Activated naive CD8-positive, alpha-beta T cell treated with anti-CD3 and anti-CD28 coated beads for 36 hours (primary cell): ENCODE measurements at places on chromosomes 3 and 15. TPM values are rescaled to one million over a fixed set of nuclear protein-coding genes. Genes with fewer than 3 reads are reported as not detected.

DNA sequence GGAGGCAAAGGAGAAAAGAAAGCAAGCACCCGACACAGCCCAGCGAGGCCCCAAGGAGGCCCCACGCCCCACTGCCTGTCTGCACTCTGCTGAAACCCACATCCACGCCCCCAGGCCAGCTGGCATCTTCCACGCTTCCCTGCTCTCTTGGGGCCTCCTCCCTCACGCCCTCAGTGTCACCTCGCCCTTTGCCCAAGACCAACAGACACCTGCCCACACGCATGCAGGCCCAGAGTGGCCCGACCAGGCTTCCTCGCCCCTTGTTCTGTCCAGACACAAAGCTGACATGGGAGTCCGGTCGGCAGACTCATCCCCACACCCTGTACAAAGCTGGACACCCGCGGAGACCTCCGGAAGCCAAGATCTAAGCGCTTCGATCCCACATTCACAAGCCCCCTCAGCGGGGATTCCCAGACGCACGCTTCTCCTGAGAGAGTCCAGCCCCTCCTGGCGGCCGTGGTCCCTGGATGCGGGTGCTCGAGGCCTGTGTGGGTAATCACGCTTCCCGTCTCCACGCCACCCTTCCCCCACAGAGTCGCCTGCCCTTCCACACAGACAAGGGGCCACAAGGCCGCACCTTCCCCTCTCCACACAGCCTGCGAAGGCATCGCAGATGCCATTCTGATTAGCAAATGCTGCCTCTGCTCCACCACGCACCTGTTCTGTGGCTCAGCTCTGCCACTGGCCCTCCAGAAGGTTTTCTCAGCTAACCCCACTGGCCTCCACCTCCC, 176.6 kb downstream of the XXYLT1 start:
- DNase-seq, result no peak

The FETUB gene
- not detected for total RNA-seq

GRCh38 chr3:127988770-127989557, 63.3 kb upstream of the SEC61A1 start:
- DNase-seq, result no peak

- DNase-seq, result no peak
Observed at GRCh38 chr15:56148064-56148463, 95.6 kb downstream of the RFX7 start.

DNA sequence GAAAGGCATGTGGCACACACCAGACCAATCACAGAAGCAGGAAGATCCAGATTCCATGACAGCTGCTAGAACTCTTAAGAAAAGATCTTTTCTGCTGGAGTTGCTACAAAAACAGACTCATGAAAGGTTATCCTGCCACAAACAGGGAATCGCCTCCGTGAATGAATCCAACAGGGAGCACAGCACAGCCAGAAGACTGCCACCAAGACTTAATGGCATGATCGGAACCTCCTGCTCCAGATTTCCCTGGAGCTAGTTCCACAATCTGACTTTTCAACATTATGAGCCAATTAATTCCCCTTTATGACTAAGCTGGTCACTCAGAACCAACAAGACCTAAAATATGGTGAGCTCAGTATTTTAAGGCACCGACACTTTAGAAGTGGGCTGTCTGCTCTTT, 232.5 kb downstream of the FOXP1 start:
- no peak for DNase-seq

The TADA3 gene
- 49.5 TPM for total RNA-seq

DNA sequence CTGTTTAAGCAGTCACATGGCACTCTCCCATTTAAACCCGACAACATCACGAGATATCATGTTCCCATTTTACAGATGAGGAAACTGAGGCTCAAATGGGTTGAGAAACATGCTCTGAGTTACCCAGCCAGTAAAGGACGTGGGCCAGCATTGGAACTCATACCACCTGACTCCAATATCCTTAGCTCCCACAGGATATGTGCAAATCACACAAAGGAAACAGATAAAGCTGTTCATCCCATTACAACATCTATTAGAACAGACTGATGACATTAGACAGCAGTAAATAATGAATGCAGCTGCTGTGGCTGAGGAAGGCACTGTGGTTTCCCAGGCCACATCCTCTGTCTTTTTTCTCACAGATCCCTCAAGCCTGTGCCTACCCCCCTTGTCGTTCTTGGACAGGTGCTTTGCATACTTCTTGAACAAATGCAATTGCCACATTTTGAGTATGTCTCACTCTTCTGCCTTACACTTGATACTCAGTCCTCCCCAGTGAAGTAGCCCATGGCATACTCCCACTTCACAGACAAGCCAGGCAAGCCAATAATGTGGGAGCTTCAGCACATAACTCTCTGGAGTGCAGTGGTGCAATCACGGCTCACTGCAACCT, 17.7 kb downstream of the FRMD4B start:
- DNase-seq, result peak; percentile 26

GRCh38 chr3:188769831-188770230, 401.9 kb upstream of the TPRG1 start:
- no peak for DNase-seq

The CPN2 gene
- not detected for total RNA-seq

- no peak for DNase-seq
Observed at GRCh38 chr3:86152620-86153019, 838.3 kb downstream of the VGLL3 start.

The CADM2 gene
- total RNA-seq, result 0.21 TPM

- DNase-seq, result no peak
Observed at GRCh38 chr3:32758375-32758753, 59.4 kb upstream of the TRIM71 start.

GRCh38 chr3:14234251-14235002, 55.8 kb downstream of the LSM3 start:
- no peak for DNase-seq

The TMCC1 gene
- total RNA-seq, result 15.2 TPM

GRCh38 chr15:50735156-50735555, 30.4 kb downstream of the SPPL2A start:
- DNase-seq, result no peak

GRCh38 chr3:179717219-179717618, 64.4 kb downstream of the USP13 start:
- no peak for DNase-seq

GRCh38 chr15:24763891-24764290, 88.3 kb downstream of the NPAP1 start:
- DNase-seq, result no peak

The SMCO1 gene
- not detected for total RNA-seq

- no peak for DNase-seq
Observed at GRCh38 chr3:150917951-150918350, 12.7 kb upstream of the MINDY4B start.

DNA sequence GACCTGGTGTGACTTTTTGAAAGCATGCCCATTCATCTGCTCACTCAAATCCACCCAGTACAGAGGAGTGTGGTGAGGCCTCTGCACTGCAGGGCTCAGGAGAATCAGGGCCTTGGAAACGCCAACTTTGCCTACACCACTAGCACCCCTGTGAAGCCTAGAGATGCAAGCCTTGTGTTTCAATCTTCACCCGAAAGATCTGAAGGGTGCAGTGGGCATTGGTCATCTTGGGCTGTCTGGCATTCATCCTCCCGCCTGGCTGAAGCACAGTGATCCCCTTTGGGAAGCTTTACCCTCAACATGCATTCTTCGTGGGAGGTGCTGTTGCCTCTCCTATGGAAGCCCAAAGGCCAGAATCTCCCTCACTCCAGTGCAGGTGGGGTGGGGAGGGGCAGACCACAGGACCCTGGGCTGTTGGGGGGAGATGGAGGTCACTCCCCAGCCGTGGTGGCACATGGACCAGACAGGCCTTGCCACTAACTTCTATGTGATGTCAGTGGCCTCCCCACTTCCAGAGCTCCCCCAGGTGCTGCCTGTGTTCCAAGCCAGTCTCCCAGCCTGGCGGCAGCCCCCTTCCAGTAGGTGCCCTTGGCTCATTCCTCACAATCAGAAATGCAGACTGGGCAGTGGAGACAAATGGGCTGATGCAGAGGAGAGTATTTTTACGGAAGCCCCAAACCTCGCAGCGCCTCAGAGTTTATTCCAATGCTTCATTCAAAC, 92.5 kb downstream of the ADAMTS17 start:
- no peak for DNase-seq

The PLA2G4B gene
- 2.1 TPM for total RNA-seq

DNA sequence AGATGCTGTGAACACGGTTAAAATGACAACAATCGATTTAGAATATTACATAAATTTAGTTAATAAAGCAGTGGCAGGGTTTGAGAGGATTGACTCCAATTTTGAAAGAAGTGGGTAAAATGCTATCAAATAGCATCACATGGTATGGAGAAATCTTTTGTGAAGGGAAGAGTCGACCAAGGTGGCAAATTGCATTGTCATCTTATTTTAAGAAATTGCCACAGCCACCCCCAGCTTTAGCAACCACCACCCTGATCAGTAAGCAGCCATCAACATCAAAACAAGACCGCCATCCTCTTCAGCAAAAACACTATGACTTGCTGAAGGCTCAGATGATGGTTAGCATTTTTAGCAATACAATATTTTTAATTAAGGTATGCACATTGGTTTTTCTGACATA, 5.7 kb upstream of the CCR5 start:
- DNase-seq, result no peak

- DNase-seq, result no peak
Observed at GRCh38 chr3:183438735-183439134, 10.3 kb upstream of the MCF2L2 start.

- DNase-seq, result peak; percentile 21
Observed at GRCh38 chr3:47362701-47363100, 18.1 kb upstream of the PTPN23 start.

The FHIT gene
- total RNA-seq, result 9.0 TPM

DNA sequence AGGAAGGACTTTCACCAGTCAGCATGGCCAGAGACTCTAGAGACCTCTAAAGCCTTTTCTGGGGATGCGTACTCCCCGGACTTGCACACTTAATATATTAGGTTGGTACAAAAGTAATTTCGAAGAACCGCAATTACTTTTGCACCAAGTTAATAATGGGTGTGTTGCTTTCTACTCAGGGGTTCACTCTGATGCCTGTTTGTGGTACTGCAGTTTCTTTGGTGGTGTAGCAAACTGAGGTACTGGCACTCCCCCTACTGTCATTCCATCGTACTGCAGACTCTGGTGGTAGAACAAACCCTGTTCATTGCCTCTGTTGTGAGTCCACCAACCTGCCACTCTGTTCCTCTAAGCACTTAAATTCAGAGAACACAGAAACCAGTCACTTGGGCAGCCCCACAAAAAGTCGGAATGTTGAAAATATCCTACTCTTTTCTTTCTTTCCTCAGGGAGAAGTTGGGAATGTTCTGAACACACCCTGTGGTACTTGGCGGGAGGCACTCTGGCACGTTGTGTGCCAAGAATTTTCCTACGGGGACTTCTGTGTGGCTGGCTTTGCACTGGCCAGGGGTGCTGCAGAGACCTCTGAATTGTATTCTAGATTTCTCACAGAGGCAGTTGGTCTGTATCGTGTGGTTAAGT, 46.3 kb downstream of the GABRG3 start:
- DNase-seq, result peak; percentile 38

DNA sequence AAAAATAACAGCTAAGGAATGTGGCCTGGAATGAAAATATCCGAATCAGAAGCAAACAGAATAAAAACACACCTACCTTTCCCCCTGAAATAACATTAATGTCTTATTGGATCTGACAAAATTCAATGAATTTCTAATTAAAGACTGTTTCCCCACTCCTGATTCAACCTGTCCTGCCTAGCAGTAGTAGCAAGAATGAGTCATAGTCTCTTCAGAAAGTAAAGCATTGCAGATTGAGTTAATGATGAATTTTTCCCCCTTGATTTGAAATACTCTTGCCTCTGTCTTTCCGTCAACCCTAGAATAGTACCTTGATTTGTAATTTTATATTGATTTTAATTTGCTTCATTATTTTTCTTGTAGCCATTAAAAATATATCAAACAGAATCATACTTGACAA, 212.4 kb downstream of the CNTN4 start:
- DNase-seq, result no peak

The IL16 gene
- 106 TPM for total RNA-seq

GRCh38 chr3:142259359-142259758, 34.0 kb upstream of the GK5 start:
- DNase-seq, result no peak

The GP5 gene
- 0.80 TPM for total RNA-seq

DNA sequence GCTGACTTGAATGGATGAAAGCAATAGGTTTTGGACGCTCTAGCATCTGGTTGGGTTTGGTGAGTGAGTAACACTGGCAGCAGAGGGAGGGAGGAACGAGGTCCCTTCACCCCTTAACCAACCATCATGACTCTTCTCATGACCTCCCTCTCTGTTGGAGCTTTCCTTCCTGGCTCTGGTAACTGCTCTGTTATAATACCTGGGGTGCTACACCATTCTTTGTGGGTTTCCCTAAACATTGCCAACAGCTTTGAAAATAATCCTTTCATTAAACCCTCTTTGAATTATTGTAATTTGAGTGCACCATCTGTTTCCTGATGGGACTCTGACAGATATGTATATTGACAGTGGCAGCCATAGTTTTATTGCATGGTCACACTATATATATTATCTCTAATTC, 146.2 kb upstream of the PTPRG start:
- DNase-seq, result no peak

GRCh38 chr3:89373434-89373833, 266.0 kb downstream of the EPHA3 start:
- DNase-seq, result no peak

GRCh38 chr3:43852066-43852465, 161.3 kb downstream of the ABHD5 start:
- no peak for DNase-seq

- DNase-seq, result no peak
Observed at GRCh38 chr3:40961104-40961857, 238.0 kb upstream of the CTNNB1 start.

DNA sequence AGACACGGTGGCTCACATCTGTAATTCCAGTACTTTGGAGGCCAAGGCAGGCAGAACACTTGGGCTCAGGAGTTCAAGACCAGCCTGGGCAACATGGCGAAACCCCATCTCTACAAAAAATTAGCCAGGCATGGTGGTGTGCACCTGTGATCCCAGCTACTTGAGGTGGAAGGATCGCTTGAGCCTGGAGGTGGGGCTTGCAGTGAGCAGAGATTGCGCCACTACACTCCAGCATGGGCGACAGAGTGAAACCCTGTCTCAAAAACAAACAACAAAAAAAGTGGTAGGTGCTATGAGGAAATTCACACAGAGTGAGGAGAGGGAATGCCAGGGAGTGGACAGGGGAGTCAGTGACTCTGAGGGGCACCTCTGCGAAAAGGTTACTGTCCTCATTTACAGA, 29.4 kb downstream of the RPN1 start:
- no peak for DNase-seq

The ARHGEF26 gene
- total RNA-seq, result 0.04 TPM

DNA sequence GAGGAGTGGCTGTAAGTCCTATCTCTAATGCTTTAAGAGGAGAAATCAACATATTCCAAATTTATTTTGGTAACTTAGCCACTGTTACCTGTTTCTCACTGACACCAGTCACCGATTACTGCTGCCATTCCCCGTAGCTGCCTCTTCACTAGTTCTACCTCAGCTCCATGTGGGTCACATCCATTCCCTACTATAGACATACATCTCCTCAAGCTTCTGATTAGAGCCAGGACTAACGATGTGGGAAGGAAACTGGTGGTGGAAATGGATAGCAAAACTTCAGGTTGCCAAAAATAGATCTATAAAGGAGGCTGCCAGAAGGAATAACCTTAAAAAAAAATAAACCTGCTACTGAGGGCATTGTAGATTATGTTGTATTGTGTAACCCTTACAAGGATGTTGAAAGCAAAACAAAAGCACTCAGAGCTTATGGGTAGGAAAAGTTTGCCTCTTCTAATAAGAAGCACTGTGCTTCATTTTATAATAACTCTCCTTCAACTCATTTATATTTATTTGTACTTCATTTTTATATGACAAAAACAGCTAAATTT, 56.0 kb downstream of the KAT2B start:
- no peak for DNase-seq

The PPP2R3A gene
- total RNA-seq, result 0.49 TPM

The TTC21A gene
- total RNA-seq, result 0.42 TPM

- no peak for DNase-seq
Observed at GRCh38 chr3:158094235-158095110, 11.7 kb downstream of the SHOX2 start.
